Daoy (cell line): ENCODE measurements at places on chromosomes 6 and 20.

DNA sequence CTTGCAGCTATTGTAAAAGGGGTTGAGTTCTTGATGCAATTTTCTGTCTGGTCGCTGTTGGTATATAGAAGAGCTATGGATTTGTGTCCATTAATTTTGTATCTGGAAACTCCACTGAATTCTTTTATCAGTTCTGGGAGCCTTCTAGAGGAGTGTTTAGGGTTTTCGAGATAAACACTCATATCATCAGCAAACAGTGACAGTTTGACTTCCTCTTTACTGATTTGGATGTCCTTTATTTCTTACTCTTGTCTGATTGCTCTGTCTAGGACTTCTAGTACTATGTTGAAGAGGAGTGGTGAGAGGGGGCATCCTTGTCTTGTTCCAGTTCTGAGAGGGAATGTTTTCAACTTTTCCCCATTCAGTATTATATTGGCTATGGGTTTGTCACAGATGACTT lies 120.8 kb upstream of the SSTR4 start:
- no peak for DNase-seq

DNA sequence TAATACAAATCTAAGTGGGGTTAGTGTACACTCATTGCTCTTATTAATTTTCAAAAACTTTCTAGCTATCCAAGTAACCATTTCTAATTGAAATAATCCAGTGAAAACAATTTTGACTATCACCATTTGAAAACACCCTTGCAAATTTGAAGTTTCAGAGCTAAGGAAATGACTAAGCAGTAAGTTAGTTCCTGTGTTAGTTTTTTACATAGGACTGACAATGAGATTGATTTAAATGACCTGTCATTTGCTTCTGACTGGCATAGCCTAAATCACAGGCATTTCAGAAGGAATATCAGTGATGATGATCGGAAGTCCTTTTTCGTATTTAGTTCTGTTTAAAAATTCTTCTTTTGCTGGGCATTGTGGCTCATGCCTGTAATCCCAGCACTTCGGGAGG lies 27.0 kb downstream of the STK4 start:
- no peak for DNase-seq

GRCh38 chr20:41358717-41359116 lies 7.9 kb downstream of the EMILIN3 start:
- no peak for DNase-seq

DNA sequence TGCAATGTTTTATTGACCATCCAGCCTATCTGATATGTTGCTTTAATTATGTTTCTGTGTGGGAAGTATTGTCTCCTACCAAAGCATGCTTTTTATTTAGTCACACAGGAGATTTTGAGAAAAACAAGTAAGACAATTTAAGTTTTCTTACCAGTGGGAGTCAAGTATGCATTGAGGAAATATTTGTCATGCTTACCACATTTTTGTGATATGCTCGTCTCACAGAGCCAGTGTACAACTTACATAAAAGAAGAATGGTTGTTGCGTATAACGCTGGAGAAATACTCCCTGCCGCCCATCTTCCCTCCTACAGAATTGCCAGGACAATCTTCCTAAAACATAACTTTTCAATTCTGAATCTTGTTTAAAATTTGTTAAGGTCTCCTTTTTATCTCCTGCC lies 37.1 kb upstream of the FILIP1 start:
- no peak for DNase-seq

DNA sequence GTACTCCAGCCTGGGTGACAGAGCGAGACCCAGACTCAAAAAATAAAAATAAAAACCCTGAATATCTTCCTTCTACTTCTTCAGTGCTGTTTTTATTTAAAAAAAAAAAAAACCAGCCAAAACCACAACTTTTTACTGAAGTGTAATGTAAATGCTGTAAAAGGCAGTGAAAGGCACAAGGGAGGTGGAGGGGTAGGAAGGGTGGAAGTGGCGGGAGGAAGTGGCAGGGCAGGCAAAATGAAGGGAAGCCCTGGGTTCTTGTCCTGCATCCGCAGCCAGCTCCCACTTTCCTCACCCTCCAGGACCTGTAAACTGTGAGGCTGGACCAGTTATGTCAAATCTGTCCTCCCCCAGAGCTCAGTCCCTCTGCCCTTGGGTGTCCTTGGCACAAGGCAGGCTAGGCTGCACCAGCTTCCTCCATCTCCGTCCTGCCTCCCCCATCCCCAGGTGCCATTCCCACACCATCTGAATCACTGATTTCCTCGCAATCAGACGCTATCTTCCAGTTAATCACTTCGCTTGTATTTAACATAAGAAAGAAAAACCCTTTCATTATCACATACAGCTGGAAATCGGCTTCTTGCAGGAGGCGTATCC lies 13.7 kb upstream of the PANK2 start:
- DNase-seq = no peak

DNA sequence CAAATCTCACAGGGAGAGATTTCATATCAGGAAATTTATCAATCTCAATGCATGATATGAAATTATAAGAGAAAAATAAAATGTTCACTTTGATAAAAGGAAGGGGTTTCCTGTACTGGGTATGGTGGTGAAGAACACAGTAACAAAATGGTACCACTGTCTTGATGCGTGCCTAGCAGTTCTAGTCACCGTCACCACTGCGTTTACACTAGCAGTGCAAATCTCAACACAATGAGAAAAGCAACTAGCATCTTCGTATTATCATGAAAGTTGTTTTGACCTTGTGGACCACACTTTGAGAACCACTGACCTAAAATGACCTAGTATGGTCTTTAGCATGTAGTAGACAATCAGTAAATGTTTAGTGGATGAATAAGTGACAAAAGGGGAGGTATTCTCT lies 68.4 kb upstream of the ADGRF4 start:
- no peak for DNase-seq

- DNase-seq = no peak
Measured at GRCh38 chr6:124055963-124056362, 252.3 kb downstream of the NKAIN2 start.

DNA sequence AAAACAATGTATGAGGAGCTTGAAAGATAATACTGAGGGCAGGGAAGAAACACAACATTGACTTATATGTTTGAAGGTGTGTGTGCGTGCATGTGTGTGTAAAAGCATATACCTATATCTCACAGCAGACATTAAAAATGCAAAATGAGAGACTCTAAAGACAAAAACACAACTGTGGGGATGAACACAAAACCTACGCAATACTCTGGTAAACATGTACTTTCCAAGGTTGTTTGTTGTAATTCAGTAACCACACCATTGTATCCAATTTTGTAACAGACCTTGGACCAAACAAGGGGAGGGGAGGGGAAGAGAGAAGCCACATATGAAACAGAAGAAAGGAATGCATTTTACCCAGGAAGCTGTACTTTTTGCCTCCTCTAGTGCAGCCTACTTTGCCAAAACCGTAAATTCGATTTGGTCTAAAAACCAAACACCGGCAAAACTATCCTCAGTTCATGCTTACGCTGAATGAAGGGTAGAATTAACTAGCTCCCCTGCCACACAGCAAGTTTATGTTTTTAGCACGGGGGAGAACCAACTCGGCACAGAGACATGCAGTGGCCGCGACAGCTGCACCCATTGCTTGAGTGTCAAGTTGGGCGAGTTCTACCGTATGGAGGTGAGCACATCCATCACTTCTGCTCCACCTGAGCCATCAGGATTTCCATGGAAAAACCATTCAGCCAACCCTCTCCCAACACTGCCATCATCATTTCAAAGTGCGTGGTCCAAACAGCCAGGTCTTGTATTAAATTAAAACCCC lies 50.0 kb downstream of the CNKSR3 start:
- peak; percentile 71 for DNase-seq

- DNase-seq = no peak
Measured at GRCh38 chr20:64107736-64108457, 532 bp upstream of the NPBWR2 start.

- no peak for DNase-seq
Measured at GRCh38 chr6:159307246-159307790, 138.1 kb downstream of the FNDC1 start.

DNA sequence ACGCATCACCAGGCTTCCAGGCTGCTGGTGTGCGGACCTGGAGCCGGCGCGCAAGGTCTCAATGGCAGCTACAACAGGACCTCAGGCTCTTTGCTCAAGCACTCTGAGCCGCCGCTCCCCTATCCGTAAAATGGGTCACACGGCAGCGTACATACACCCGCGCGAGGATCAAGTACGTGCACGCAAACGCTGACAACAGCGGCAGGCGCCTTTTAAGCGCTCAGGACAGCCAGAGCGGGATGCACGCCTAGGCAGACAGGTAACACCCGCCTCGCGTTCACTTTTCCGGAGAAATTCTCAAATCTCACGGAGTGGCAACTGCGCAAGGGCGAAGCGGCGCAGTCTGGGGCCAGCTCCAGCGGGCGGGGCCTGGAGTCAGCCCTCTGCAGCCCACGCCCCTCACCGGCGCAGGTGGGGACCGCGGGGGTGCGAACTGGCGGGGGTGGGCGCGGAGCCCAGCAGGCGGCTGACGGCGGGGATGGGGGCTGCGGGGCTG lies 535 bp downstream of the EXOC2 start:
- DNase-seq = peak; percentile 72

GRCh38 chr6:35719830-35720733 lies 16.8 kb upstream of the ARMC12 start:
- DNase-seq = peak; percentile 49

DNA sequence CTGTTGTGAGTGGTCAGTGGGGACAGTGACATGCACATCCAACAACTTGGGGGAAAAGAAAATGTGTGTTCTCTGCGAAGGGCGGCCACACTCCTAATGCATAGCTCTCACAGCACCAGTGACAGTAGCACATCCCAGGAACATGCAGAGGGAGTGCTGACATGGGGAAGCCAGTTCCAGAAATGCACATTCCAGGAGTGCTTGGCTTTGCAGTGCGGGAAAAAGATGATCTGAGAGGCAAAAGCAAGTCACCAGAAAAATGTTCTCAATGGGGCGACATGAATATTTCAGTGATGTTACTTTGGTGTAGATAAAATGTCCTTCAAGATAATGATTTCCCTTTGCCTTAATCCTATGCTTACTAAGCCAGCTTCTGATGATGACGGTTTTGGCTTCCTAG lies 42.9 kb upstream of the PDE10A start:
- no peak for DNase-seq

- no peak for DNase-seq
Measured at GRCh38 chr6:118309337-118310093, 238.6 kb upstream of the PLN start.

GRCh38 chr6:39083231-39083634 lies 31.8 kb downstream of the SAYSD1 start:
- no peak for DNase-seq

DNA sequence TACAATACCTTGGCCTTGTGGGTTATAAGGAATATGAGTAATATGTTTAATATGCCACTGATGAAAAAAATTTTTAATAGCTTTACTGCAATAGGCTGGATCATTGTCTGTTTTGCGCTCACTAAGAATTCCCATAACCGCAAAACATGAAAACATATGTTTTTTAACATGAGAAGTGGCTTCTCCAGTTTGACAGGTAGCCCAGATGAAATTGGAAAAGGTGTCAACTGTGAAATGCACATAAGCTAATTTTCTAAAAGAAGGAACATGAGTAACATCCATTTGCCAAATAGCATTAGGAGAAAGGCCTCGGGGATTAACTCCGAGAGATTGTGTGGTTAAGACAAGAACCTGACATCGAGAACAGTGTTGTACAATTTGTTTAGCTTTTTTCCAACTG lies 4.9 kb downstream of the GLYATL3 start:
- no peak for DNase-seq

GRCh38 chr6:18501663-18502013 lies 114.5 kb downstream of the RNF144B start:
- peak; percentile 23 for DNase-seq

GRCh38 chr20:8646716-8647115 lies 422.2 kb upstream of the PLCB4 start:
- peak; percentile 15 for DNase-seq

DNA sequence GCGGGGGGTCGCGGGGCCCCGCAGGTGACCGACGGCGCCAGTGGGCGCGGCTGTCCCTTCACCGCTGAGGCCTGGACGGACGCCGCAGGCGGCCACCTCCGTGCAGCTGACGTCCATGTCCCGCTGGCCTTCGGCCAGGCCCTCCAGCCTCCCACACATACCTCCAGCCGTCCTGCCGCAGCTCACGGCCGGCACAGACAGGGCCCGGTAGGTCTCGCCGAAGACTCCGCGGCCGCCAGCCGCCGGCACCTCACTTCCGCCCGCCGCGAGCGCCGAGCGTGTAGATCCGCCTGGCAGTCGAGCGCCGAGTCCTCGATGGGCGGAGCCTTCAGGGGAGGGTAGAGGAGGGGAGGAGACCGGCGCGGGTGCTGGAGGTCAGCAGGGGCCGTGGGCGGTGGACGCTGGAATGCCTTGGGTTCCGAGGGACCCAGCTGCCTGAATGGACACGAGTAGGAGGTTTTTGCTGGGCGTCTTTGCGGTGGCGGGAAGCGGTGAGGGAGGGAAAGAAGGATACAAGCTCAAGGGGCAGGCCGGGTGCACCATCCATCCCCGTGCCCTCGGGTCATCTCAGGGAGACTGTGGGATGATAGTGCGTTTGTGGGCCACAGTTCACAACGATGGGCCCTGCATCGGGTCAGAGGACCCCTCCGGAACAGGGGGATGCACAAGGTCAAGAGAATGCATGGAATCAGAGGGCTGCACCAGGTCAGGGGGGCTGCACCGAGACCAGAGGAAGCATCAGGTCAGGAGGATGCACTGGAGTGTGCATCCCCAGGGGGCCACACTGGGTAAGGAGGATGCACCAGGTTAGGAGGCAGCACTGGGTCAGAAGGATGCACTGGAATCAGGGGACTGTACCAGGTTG lies at the start of gene EXOC2:
EXOC2 (minus strand) TSS at position 282 of the 865 bp plus-strand sequence. CDS start 55,321 bp downstream, outside the sequence.
- peak; percentile 93 for DNase-seq

- DNase-seq = peak; percentile 66
Measured at GRCh38 chr6:1596088-1596852, 13.4 kb upstream of the FOXC1 start.

DNA sequence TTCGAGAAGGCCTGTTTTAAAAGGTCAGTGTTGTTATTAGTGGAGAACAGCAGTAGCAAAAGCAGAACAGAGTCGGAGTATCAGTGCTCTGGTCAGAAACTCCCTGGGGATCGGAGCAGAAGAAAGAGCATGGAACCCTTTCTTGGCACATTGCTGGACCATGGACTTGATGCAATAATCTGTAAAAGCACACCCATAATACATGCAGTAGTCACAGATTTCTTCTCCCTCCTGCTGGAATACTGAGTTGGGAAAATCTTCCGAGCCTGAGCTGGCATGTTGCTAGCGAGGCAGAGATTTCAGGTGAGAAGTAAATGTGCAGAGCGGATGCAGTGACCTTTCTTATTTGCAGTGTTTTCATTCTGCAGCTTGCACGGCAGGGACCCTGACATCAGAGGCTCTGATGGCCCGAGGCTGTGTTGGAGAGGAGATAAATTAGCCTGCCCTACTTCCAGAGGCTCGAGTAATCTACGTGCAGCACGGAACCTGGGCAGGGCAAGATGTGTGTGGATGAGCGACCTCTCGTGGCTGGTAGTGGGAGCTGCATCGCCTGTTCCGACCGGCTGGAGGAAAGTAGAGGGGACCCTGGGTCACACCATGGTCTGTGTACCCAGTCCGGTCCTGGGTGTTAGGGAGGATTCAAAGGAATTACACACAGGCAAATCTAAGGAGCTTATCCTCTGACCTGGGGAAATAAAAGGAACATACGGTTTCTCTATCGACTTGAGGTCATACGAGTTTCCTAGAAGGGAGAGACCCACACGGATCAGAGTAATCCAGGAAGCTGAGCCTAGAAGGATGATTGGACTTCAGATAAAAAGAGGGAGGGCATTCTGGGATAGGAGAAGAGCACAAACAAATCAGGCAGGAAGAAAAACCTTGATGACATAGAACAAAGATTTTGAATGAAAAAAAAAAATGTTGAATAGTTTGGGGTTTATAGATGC lies 137.0 kb upstream of the STMND1 start:
- peak; percentile 95 for DNase-seq

- DNase-seq = no peak
Measured at GRCh38 chr20:539191-539590, 4.4 kb downstream of the CSNK2A1 start.
